ENCODE measurements at places on chromosomes 1 and 21. TPM values are rescaled to one million over a fixed set of nuclear protein-coding genes. Genes with fewer than 3 reads are reported as not detected.

The LCA5L gene
- not detected for total RNA-seq

The APOBEC4 gene
- not detected for total RNA-seq

The SYNC gene
- total RNA-seq = 20.0 TPM

The AUNIP gene
- not detected for total RNA-seq

The EPHB2 gene
- 4.3 TPM for total RNA-seq

The ZNF593OS gene
- not detected for total RNA-seq

The PWP2 gene
- 15.0 TPM for total RNA-seq

The C2CD2 gene
- total RNA-seq = 264 TPM

The PPCS gene
- 42.0 TPM for total RNA-seq

The PBX1 gene
- 33.3 TPM for total RNA-seq

The OR2G6 gene
- total RNA-seq = not detected

The FCRL5 gene
- total RNA-seq = 0.13 TPM

The TDRD10 gene
- 6.8 TPM for total RNA-seq

The LAMC1 gene
- 472 TPM for total RNA-seq

The RNF2 gene
- 16.1 TPM for total RNA-seq

The CLDN17 gene
- not detected for total RNA-seq

The OR2T5 gene
- total RNA-seq = not detected

The PPIE gene
- 28.2 TPM for total RNA-seq

The SPRTN gene
- 31.6 TPM for total RNA-seq

The FAM72C gene
- not detected for total RNA-seq

The NUP210L gene
- total RNA-seq = 0.12 TPM

The YRDC gene
- total RNA-seq = 28.6 TPM

The TRAF5 gene
- 21.1 TPM for total RNA-seq

The RHBDL2 gene
- total RNA-seq = 1.6 TPM

Data from omental fat pad (tissue), 4 donors.